ENCODE measurements at places on chromosomes 2 and 18.

DNA sequence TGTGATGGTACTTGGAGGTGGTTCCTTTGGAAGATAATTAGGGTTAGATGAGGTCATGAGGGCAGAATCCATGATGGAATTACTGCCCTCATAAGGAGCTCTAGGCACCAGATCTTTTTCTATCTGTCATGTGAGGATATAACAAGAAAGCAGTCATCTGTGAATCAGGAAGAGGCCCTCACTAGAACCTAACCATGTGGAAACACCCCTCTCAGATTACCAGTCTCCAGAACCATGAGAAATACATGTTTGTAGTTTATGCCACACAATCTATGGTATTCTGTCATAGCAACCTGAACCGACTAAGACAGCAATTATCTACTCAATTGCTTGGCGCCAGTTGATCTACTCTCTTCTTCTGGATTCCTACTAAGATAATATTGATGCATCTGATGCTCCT lies 2.4 kb upstream of the SERPINB10 start:
- DNase-seq = no peak

DNA sequence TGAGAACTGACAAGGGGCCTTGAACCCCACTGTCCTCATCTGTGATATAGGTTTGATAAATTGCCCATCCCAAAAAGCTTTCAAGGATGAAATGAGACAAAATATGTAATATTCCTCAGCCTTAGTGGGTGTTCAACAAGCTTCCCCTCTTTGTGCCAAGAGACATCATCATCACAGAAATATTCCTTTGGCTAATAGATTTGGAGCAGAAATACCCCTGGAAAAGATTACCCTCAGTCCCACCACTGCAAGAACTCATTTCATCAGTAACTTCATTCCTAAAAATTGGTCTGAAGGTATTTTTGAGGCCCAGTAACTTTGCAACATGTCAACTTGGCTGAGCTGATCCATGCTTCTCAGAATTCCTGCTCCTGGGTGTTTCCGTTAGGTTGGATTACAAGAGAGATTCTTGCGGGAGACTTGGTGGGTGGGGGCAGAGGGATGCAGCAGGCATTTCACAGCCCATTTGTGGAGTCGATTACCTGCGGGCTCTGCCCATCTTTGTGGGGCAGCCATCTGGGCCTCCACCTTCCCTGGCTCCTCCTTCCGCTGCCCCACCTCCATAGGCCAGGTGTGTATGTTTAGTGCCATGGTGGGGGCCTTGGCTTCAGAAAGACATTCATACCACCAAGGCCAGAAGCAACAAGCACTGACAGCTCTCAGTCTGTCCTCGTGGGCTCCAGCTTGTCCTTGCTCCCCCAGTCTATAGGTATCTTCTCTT lies 263.9 kb downstream of the GLI2 start:
- DNase-seq = no peak

DNA sequence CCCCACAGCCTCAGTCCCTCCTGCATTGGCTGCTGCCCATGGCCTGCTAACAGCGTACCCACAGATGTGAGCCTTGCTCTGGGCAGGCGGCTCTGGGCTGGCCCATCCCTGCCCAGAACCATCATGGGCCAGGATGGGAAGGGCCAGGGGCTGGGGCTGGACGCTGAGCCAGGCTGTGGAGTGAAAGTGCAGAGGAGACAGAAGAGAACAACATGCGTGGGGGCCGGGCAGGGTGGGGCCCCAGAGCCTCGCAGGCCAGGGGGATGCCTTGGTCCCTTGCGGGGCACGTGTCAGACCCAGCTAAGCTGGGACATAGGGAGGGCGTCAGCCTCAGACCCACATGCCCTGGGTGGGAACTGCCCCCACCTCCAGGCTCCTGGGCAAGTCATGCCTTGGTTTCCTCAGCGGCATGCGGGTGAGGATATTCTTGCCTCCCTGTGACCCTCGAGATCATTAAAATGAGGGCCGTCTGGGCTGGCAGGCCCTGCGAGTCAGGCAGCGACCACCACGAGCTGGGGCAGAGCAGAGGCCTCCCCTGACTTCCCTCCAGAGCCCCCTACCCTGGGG lies 27.3 kb downstream of the GPC1 start:
- DNase-seq = no peak

DNA sequence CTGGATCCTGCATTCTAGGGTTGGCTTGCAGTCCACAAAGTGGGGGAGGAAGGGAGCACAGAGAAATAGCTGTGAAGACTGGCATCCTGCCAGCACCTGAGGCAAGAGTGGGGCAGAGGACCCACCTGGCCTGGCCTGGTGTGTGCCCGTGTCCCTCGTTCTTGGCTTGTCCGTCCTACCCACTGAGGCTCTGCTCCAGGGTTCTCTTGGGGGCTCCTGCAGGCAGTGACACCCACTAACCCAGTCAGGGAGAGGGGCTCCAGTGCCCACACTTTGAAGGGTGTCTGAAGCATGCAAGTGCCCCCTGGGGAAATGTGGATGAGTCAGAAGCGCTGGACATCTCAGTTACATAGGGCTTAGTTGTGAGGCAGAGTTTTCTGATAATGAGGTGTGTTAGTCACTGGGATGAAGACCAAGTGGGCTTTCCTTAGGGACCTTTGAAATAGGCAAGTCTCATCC lies 79.4 kb downstream of the SLC4A3 start:
- no peak for DNase-seq

GRCh38 chr18:62509779-62510178 lies 13.0 kb upstream of the ZCCHC2 start:
- DNase-seq = no peak
